ENCODE measurements at places on chromosomes 3 and 15.

- no peak for DNase-seq
Measured at GRCh38 chr3:45479621-45480035, 91.3 kb downstream of the LARS2 start.

- DNase-seq = no peak
Measured at GRCh38 chr15:72873379-72874233, 90.0 kb upstream of the ADPGK start.

DNA sequence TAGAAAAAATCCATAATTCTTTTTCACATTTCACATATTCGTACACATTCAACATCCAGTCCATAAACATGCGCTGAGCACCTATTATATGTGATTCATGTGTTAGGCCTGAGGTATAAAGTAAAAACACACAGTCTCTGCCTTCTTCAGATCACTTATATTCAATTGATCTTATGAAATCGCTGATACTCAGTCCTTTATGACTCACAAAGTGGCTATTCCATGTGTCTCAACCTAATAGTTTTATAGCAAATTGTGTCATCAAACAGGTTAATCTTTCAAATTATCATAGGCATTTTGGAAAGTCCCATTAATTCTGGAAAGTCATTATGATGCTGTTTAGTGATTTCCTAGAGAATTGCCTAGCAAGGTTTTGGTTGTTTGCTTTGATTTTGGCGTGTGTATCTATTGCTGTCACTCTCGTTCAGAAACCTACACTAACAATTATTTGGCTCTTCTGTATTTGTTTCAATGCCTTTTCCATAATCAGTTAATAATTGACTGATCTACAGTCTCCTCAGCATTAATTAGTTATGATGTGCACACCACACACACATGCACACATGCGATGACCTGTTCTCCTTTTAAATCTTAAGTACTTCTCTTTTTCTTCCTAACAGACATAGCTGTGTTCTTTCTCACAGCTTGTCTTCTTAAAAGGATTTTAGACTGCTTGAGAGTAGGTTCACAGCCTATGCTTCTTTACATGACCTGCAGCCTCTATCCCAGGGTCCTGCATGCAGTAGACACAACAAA is 353.1 kb downstream of the MECOM start:
- no peak for DNase-seq

DNA sequence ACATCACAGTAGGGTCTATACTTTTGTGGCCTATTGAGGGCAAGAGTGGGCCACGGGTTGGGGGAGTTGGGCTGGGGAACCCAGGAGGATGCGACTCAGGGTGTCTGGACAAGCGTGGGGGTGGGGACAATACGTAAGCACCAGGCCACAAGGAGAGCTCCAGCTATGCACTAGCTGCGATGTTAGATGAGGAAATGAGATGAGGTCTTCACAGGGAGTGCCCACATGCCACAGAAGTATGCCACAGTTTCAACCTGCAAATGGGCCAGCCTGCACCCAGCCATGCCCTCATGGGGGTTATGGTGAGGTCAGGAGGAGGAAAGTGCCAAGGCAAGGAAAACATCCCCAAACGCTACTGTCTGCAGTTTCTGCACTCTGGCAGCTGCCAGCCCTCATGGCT is 30.5 kb downstream of the CACNA2D2 start:
- no peak for DNase-seq

DNA sequence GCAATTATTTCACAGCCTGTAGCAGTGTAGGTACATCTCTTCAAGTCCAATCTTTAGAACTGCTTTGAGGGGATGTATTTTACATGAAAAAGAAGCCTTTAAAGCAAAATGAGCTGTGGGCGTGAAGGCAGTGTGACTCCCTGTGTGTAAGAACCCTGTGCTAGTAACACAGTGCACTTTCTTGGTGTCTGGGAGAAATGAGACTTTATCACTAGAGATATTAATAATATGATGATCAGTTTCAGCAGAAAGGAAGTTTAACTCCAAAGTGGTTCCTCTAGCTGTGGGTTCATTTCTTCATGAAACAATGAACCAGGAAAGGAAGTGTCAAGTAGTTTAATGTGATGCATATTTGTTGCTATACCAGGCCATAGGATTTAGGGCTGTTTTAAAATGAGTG is 41.5 kb downstream of the SLCO3A1 start:
- DNase-seq = no peak

DNA sequence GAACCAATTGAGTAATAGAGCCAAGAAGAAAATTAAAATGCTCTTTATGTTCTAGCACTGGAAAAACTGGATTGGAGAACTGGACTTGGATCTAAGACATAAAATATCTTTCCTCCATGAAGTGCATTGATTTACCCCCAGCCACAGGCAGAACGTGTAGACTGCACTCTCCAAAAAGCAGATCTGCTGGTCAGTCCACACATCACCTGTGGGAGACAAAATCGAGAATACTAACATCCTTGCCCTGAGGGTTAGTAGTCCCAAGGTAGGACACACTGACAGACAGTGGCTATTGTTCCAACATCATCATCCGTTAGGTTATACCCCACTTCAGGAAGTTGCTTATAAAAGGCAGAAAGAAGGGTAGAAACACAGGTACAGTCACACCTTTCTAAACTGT is 257.1 kb upstream of the STT3B start:
- DNase-seq = no peak

DNA sequence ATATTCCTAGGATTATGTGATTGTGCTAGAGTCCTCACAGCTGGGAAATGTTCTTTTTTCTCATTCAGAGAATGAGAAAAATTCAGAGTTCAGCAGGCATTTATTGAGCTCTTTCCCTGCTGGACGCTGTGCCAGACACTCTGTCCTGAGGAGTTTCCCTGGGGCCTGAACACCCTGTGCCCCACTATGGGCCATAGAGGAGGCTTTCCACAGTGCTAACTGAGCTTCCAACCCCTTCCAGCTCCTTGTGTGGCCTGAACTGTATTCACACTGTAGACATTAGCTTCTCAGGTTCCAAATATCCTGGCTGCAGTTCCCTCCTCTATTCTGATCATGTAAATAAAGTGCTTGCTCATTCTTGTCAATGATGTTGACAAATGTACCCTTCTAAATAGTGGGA is 10.0 kb downstream of the ABHD2 start:
- DNase-seq = no peak

GRCh38 chr3:15846606-15847005 is 48.8 kb upstream of the ANKRD28 start:
- DNase-seq = no peak

GRCh38 chr3:34396288-34396687 is 597.9 kb downstream of the PDCD6IP start:
- DNase-seq = no peak

Measured in C1 segment of cervical spinal cord (tissue), 14 donors.